ENCODE measurements at places on chromosomes 12 and 14. TPM values are rescaled to one million over a fixed set of nuclear protein-coding genes. Genes with fewer than 3 reads are reported as not detected.

PTPRO gene
- total RNA-seq = 0.17 TPM

TMCC3 gene
- 0.47 TPM for total RNA-seq

PAH gene
- not detected for total RNA-seq

LALBA gene
- not detected for total RNA-seq

SCNN1A gene
- total RNA-seq = 0.16 TPM

SPIC gene
- total RNA-seq = not detected

SERPINA3 gene
- total RNA-seq = 0.32 TPM

TMEM229B gene
- total RNA-seq = 0.60 TPM

ITGB7 gene
- 1.4 TPM for total RNA-seq

SNX6 gene
- 109 TPM for total RNA-seq

OXA1L gene
- 49.6 TPM for total RNA-seq

RNASE4 gene
- 31.9 TPM for total RNA-seq

ACRBP gene
- total RNA-seq = 0.34 TPM

PPFIA2 gene
- 0.09 TPM for total RNA-seq

DEPDC4 gene
- 0.43 TPM for total RNA-seq

GPRC5A gene
- 7.6 TPM for total RNA-seq

ZNF10 gene
- 7.7 TPM for total RNA-seq

GPR137C gene
- total RNA-seq = 0.79 TPM

ADAMTS20 gene
- total RNA-seq = not detected

GALNT6 gene
- total RNA-seq = 71.2 TPM

KRT83 gene
- not detected for total RNA-seq

TXNDC16 gene
- total RNA-seq = 2.0 TPM

MLH3 gene
- total RNA-seq = 29.0 TPM

ANO2 gene
- total RNA-seq = not detected

DIO2 gene
- total RNA-seq = 11.5 TPM

DNAI7 gene
- total RNA-seq = 0.16 TPM

TAS2R9 gene
- 0.09 TPM for total RNA-seq

KERA gene
- not detected for total RNA-seq

MIPOL1 gene
- total RNA-seq = 10.2 TPM

CMA1 gene
- not detected for total RNA-seq

KCNK10 gene
- total RNA-seq = not detected

CIT gene
- 5.5 TPM for total RNA-seq

SERPINA12 gene
- not detected for total RNA-seq

PAX9 gene
- under 0.01 TPM for total RNA-seq

SYT10 gene
- not detected for total RNA-seq

MYH6 gene
- total RNA-seq = not detected

NAP1L1 gene
- 223 TPM for total RNA-seq

KLHL33 gene
- total RNA-seq = 0.60 TPM

A2M gene
- 10.1 TPM for total RNA-seq

RILPL2 gene
- total RNA-seq = 5.8 TPM

KRT85 gene
- not detected for total RNA-seq

OVCH1 gene
- total RNA-seq = under 0.01 TPM

ASB2 gene
- 0.32 TPM for total RNA-seq

PZP gene
- not detected for total RNA-seq

SIX6 gene
- total RNA-seq = not detected

PDE3A gene
- total RNA-seq = 2.2 TPM

BDKRB2 gene
- total RNA-seq = 80.9 TPM

COX8C gene
- not detected for total RNA-seq
